NCI-H510A (cell line): ENCODE measurements at places on chromosomes 12 and 14.

DNA sequence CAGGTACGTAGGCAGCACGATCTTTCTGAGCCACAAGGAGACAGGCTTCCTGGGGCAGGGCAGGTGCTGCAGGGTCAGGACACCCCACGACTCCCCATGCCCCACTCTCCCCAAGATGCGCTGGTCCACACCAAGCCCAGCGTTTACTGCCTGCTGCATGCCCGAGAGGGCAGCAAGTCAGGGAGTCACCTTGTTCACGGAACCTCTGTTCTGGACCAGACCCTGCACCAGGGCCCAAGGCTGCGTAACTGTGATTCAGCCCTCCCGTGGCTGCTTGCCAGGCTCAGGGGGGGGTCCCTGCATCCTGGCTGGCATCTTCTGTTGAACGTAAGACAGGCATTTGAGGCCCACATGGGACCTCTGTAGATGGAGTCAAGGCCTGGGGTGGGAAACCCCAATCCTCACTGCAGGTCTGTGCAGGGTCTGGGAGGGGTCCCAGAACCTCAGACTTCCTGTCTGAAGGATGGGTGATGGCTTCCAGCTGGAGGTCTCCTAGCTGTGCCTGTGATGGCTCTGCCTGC is 228.6 kb upstream of the RTL1 start:
- DNase-seq: no peak

- no peak for DNase-seq
Measured at GRCh38 chr12:4445156-4446101, at the start of gene FGF6. Gene FGF6 (minus strand): TSS chr12:4445815. CDS start chr12:4445570, 245 bp downstream.

GRCh38 chr14:70027785-70028428 is 148.7 kb downstream of the SMOC1 start:
- no peak for DNase-seq

DNA sequence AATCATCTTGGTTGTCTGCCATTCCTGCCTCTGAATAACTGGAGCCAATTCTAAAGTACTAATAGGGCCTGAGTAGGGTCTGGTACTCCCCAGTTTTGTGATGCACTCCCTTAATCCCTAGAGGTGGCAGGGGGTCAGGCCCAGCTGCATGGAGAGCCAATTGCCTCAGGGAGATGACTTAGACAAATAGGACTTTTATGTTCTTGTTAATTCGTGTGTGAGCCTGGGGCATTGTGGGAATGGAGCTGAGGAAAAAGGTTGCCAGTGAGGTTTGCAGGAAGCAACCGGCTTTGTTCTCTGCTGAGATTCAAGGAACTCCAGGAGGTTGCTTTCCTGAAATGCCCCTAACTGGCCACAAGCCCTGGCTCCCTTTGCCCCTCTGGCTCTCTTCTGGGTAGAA is 6.8 kb upstream of the DCD start:
- DNase-seq: no peak

- no peak for DNase-seq
Measured at GRCh38 chr14:49447540-49448107, 138.6 kb downstream of the RPS29 start.

DNA sequence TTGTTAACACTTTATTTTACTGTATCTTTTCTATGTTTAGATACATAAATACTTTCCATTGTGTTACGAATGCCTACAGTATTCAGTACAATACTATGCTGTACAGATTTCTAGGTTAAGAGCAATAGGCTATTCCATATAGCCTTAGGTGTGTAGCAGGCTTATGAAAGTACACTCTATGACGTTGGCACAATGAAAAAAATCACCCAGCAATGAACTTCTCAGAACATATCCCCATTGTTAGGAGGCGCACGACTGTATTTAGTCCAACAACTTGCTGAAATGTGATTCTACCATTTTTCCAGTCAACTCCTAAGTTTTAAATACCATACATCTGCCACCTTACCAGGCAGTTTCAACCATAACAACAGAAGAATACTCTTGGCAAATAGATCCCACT is 1.8 kb downstream of the PARP11 start:
- no peak for DNase-seq

DNA sequence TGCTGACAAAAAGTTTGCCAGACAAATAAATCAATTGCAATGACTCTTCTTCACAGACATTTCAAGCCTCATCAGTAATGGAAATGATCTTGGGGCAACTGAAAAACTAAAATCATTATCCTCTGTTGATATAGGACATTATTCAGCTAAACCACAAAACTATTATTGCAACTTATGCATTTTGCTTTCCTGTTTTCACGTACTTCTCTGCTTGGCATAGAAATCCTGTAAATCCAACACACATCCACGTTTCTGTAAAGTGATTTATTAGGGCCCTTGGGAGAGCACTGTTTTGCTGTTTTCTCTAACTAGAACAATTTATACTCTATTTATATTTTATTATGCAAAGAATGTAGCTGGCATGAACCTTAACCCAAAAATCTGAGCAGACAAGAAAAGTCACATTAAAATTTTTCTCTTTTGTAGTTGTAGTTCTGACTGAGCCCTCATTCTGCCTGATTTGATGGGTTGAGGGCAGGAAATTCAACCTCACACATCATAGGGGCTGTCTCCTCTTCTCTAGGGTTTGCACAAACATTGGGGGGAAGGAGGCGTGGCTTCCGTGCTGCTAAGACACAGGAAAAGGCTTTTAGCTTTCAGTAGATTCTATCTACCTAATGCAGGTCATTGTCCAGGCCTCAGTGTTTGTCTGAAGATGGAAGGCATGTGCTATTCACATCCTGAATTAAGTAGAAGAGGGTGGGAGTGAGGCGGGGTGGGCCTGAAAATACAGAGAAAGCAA is 11.5 kb upstream of the NUP107 start:
- no peak for DNase-seq

GRCh38 chr12:68115281-68115680 is 44.3 kb downstream of the IFNG start:
- DNase-seq: no peak

DNA sequence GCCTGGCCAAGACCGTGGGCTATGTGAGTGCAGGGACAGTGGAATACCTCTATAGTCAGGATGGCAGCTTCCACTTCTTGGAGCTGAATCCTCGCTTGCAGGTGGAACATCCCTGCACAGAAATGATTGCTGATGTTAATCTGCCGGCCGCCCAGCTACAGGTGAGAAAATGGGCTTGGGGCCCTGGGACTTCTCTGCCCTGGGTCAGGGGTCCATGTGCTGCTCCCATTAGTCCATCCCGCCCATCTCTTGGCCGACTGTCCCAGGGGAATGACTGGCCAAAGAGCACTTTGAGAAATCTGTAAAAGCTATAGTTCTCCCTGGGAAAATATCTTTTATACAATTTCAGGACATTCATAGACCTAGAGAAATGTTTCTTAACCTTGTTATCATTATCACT is 63.5 kb downstream of the ACACB start:
- DNase-seq: no peak

GRCh38 chr14:72545411-72546311 is 348.2 kb downstream of the DPF3 start:
- DNase-seq: no peak

DNA sequence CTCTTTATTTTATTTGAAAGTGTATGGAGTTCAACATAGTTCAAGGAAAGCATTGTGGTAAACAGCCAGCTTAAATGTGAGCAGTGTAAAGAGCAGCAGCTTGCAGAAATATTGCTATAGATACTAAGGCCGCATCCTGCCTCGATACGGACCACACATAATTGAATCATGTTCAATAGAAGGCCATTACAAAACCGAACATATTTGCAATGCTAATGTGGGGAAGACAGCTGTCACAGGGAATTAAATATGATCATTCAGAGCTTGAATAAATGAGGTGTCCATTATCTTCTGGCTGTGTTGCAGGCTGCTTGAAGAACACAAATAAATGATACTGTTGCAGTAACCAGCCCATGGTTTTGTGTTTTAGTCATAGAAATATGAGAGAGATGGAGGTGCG is 173.2 kb downstream of the BRMS1L start:
- DNase-seq: no peak

GRCh38 chr12:104535369-104535768 is 78.6 kb downstream of the CHST11 start:
- no peak for DNase-seq

DNA sequence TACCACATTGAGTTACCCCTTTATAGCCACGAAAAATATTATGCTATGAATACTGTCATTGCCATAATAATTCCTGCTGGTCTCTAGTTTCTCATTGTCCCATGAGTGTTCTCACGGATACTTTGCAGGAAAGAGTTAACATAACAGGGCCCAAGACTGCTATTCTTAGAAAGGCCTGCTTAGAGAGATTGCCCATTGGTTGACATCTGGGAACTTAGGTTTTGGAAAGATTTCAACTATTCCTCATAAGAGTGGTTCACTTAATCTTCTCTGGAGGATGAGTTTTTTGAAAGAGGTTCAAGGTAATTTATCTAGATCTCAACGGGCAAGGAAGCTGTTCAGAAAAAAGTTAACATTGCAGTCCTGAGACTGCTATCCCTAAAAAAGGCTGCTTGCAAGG is 18.4 kb upstream of the PRPF39 start:
- no peak for DNase-seq

DNA sequence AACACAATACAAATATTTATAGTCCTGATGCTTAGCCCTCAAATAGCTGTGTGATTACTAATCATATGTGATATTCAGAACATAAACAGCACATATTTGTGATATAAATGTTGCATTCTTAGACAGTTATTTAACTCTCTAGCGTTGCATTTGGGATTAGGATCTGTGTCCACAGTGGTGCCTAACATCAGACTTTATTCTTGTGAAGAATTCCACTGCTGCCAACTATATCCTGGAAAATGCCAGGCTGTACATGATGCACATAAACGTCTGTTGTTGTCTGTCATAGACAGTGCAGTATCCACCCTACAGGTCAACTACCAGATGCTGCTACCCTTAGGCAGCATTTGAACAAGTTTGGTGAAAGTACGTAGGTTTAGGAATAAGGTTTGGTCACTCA is 39.0 kb downstream of the SLC38A4 start:
- no peak for DNase-seq

GRCh38 chr12:131133015-131133905 is 179.6 kb downstream of the ADGRD1 start:
- no peak for DNase-seq

DNA sequence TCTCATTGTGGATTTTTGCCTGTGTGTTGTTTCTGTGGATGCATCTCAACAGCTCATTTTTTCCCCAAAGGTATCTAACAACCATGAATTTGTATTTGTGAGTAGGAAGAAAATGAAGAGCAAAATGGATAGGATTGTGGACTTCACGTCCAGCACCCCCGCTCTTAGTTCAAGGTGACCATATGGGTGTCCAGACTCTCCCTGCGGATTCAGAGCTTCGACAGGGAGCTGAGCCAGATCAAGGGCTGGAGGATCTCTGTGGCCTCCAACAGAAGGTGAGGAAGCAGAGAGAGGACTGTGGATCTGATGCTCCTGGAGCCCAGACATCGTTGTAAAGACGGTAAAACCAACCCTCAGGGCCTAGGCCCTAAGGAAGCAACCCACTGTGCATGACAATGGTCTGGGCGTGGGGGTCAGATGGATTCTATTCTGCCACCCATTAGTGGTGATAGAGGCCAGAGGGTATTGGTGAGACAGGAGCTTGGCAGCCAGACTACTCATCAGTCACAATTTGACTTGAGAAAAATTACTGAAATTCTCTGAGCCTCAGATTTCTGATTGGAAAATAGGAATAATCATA is 659.7 kb upstream of the TMEM132C start:
- DNase-seq: no peak

DNA sequence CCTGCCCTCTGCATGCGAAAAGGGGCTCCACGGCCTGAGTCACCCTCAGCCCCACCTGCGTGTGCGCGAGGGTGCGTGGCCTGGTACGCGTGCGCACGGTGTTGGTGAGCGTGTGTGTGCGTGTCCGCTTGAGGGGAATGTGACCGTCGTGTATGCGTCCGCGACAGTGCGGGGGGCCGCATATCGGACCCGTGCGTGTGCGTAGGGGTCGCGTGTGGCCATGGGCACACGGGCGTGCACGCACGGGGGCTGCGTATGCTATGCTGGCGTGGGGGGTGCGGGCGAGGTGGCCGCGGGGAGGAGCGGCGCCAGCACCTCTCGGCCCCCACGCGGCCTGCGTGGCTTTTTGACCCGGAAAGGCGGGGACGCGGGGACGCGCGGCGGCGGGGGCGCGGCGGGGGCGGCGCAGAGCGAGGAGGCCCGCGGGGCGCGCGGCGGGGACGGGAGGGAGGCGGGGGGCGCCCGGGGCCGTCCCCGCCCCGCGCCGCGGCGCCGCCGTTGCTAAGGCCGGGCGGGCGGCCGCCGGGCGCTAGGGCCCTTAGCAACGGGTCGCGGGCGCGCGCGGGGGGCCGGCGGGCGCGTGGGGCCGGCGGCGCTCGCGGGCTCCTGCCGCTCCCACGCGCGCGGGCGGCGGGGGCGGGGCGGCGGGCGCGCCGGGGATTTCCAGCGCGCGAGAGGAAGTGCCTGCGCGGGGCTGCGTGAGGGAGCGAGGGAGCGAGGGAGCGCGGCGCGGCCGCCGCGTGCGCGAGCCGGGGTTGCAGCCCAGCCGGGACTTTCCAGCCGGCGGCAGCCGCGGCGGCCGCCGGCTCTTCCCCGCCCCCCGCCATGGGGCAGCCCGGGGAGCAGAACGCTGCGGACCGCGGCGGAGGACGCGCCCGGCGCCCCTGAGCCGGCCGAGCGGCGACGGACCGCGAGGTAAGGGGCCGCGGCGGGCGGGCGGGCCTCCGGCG is at the start of gene TRAF3:
Gene TRAF3, plus strand, starts transcription at position 689 of the 950 bp plus-strand sequence. CDS start 92,753 bp downstream, outside the sequence.
- DNase-seq: no peak

GRCh38 chr12:31234955-31235867 is 90.7 kb downstream of the SINHCAF start:
- DNase-seq: peak; percentile 47

DNA sequence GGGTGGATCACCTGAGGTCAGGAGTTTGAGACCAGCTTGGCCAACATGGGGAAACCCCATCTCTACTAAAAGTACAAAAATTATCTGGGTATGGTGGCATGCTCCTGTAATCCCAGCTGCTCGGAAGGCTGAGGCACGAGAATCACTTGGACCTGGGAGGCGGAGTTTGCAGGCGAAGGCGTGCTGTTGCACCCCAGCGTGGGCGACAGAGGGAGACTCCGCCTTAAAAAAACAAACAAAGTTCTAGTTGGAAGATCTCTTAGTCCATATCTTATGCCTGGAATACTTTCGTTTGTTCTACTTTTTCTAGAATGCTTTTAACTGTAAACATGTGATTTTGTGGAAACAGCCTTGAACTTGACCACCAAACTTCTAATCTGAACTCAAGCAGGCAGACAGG is 38.7 kb downstream of the PPHLN1 start:
- DNase-seq: no peak

GRCh38 chr14:92800525-92800924 is 6.4 kb downstream of the GOLGA5 start:
- DNase-seq: no peak

DNA sequence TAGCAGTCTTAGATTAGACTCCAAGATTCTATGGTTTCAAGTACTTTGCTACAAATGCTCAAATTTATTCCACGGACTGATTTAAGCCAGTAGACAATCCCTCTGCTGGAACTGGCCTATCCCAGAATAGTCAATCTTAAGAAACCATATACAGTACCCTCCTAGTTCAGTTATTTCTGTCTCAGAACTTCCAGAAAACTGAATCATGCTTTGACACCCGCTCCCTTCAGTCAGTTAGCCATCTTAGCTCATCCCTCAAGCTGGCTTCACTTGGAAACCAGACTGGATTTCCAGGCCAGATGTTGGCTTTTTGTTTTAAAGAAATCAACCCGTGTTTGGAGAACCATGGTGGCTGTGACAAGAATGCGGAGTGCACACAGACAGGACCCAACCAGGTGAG is 125.5 kb downstream of the NT5DC3 start:
- no peak for DNase-seq
